ENCODE measurements at places on chromosomes 16 and 17. TPM values are rescaled to one million over a fixed set of nuclear protein-coding genes. Genes with fewer than 3 reads are reported as not detected.

RNU2-1 gene
- 6,078 TPM for total RNA-seq

MILR1 gene
- total RNA-seq, result not detected

KRTAP9-4 gene
- not detected for total RNA-seq

KIF2B gene
- total RNA-seq, result not detected

MYH10 gene
- total RNA-seq, result 256 TPM

TBC1D3L gene
- 17.0 TPM for total RNA-seq

TEDC2 gene
- total RNA-seq, result 45.4 TPM

KCNH6 gene
- 2.3 TPM for total RNA-seq

CCL16 gene
- not detected for total RNA-seq

Data from H9 (cell line).